Activated T-cell treated with anti-CD3 and anti-CD28 coated beads, Interleukin-2, amount 50 U/mL, for 72 hours (primary cell): ENCODE measurements at places on chromosomes 12 and 14. TPM values are rescaled to one million over a fixed set of nuclear protein-coding genes. Genes with fewer than 3 reads are reported as not detected.

Gene KRT8
- total RNA-seq, result 0.65 TPM

Gene TAS2R20
- total RNA-seq, result 2.1 TPM

Gene CLEC4D
- total RNA-seq, result not detected

Gene TSHR
- total RNA-seq, result not detected

Gene SLC10A1
- not detected for total RNA-seq

GRCh38 chr12:115210533-115211252, 526.7 kb upstream of the TBX3 start:
- no peaks in the 10 kb centered on the region for H3K36me3 ChIP-seq
- DNase-seq, result no peak
- H3K4me3 ChIP-seq, result no peak overlapping the region
- no peaks in the 10 kb centered on the region for H3K27me3 ChIP-seq

DNA sequence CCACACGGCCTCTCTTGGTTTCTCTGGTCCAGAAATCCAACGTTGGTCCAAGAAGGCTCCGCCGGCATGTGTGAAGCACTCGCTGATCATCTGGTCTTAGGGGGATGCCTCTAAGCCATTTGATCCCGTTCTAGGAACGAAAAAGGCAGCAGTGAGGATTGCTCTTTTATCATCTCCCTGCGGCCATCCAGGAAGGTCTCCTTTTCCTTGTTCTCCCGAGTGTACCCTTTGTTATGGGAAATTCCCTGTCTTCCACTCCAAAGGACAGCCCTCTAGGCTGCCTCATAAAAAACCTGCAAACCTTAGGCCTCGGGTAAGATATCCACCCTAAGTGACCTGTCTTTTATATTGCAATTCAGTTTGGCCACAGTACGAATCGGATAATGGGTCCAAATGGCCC, 85.8 kb downstream of the TMTC3 start:
- H3K27ac ChIP-seq, result peak overlapping the region; percentile 17
- peaks cover 8% of the 10 kb centered on the region for H3K36me3 ChIP-seq
- H3K4me1 ChIP-seq, result peaks cover 12% of the 10 kb centered on the region
- H3K4me3 ChIP-seq, result no peak overlapping the region
- DNase-seq, result no peak
- no peaks in the 10 kb centered on the region for H3K27me3 ChIP-seq

Gene EIF2S3B
- total RNA-seq, result 1.2 TPM

GRCh38 chr12:121400332-121401139, 618 bp downstream of the RNF34 start:
- H3K36me3 ChIP-seq, result peaks cover 8% of the 10 kb centered on the region
- peaks cover 49% of the 10 kb centered on the region for H3K4me1 ChIP-seq
- H3K27me3 ChIP-seq, result no peaks in the 10 kb centered on the region
- peak; percentile 65 for DNase-seq

- no peak overlapping the region for H3K4me3 ChIP-seq
- H3K36me3 ChIP-seq, result peaks cover 2% of the 10 kb centered on the region
- H3K27ac ChIP-seq, result no peak overlapping the region
- no peak for DNase-seq
- H3K4me1 ChIP-seq, result peaks cover 66% of the 10 kb centered on the region
- H3K27me3 ChIP-seq, result no peaks in the 10 kb centered on the region
Measured at GRCh38 chr14:65357113-65357512, 55.4 kb upstream of the FUT8 start.

GRCh38 chr12:89935850-89936249, 227.2 kb upstream of the ATP2B1 start:
- H3K36me3 ChIP-seq, result no peaks in the 10 kb centered on the region
- DNase-seq, result no peak
- H3K4me1 ChIP-seq, result peaks cover 23% of the 10 kb centered on the region
- H3K4me3 ChIP-seq, result peak overlapping the region; percentile 49
- no peaks in the 10 kb centered on the region for H3K27me3 ChIP-seq

- no peak for DNase-seq
- no peaks in the 10 kb centered on the region for H3K36me3 ChIP-seq
- no peak overlapping the region for H3K4me3 ChIP-seq
- peaks cover 11% of the 10 kb centered on the region for H3K4me1 ChIP-seq
- no peak overlapping the region for H3K27ac ChIP-seq
Measured at GRCh38 chr12:1501695-1502378, 92.5 kb downstream of the FBXL14 start.

DNA sequence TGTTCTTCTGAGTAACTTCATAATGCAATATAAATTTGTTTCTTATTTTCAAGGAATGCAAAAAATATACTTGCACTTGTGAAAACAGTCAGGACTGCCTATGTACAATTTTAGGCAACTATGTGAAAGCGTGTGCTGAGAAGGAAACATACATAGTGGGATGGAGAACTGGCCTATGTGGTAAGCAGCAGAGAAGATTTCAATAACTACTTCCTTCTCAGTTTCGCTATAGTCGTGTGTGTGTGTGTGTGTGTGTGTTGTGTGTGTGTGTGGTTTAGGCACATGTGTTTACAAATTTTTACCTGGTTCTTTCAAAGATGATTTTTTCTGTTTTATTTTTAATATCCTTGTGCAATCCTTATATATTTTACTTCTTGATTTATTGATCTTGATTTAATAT, 211.8 kb downstream of the LRRK2 start:
- no peak overlapping the region for H3K27ac ChIP-seq
- DNase-seq, result no peak
- no peaks in the 10 kb centered on the region for H3K4me1 ChIP-seq
- no peaks in the 10 kb centered on the region for H3K27me3 ChIP-seq
- H3K4me3 ChIP-seq, result no peak overlapping the region
